NCI-H82 (cell line): ENCODE measurements at places on chromosomes 5 and 9.
A peak's percentile ranks its signal among the peaks of the same experiment; 100 is the strongest.

- no peak for DNase-seq
Measured at GRCh38 chr5:123906698-123907295, 394.8 kb downstream of the CSNK1G3 start.

- DNase-seq: no peak
Measured at GRCh38 chr5:8341406-8341805, 472.5 kb downstream of the MTRR start.

DNA sequence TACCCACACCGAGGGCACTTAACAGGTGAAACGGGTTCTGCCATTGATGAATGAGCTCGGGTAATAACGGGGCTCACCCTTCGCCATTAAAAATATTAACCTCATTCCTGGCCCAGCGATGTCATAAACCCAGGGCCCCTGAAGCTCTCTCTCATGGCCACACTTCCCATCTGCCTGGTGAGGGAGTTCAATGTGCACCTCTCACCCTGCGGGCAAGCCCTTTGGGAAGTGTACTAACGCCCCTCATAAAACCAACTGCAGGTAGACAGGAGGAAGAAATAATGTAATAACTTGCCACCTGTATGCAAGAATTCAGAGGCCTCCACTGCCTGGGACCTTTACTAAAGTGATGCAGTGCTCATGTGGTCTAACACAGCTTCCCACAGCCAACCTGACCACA is 35.1 kb downstream of the SHB start:
- DNase-seq: no peak

DNA sequence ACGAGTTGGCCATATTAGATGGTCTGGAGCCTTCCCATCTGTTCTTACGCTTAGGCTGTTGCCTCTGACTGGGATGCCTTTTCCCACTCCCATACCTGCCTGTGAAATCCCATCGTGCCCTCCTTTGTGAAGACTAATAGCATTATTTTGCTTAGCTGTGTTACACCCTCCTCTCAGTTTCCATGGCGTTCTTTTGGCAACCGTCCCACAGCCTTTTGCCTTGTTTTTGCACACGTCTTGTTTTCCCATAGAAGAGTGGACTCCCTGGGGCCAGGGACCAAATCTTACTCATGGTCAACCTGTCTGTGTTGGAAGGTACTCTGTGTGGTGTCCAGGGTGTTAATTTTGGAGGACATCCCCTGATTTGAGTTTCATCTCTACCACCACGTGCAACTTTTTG is 242.1 kb downstream of the HSPA4 start:
- peak; percentile 47 for DNase-seq

DNA sequence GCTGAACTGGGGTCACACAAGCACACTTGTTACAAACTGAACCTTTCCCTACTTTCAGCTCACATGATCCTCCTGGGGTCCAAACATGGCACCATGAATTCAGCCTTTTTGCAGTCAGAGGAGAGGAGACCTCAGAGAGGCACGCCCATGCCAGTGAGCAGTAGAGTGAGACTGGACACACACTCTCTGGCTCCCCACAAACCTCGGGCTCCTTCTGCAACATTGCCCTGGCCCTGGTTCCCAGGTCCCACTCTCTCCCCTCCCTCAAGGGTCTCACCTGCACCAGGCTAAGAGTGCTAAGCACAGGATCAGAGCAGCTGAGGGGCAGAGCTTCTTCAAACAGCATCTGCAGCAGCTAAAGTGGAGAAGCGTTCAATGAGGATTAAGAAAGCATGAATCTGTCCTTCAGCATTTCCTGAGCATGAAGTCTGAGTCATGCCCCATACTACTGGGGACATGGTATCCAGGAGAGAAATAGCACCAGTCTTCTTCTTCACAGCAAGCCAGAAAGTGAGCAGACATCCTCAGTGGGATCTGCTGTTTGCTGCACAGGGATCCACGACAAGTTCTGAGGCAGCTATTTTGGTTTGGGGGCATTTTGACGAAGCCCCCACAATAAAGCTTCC is 27.2 kb downstream of the SLC35A4 start:
- peak; percentile 9 for DNase-seq

DNA sequence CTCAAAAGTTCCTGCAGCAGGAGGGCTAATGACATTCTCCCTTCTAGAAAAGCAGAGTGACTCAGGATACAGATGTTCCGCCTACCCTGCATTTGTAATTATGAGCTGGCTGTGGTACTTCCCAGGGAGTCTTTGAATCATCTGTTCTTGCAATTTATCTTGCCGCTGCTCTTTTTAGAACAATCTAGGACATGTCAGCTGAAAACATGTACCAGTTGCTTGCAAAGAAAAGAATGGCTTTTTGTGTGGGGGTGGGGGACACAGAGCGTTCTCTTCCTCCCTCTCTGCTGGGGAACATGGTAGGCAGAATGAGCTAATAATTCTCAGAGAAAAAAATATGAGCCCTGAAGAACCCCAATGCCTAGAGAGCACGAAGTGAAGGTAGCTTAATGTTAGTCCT is 51.7 kb upstream of the TUT7 start:
- no peak for DNase-seq

DNA sequence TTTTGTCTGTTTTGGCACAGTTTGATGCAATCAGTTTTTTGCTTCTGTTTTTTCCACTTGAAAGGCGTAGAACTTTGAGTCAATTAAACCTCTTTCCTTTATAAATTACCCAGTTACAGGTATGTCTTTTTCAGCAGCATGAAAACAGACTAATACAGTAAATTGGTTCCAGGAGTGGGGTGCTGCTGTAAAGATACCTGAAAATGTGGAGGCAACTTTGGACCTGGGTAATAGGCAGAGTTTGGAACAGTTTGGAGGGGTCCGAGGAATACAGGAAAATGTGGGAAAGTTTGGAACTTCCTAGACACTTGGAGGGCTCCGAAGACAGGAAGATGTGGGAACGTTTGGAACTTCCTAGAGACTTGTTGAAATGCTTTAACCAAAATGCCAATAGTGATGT is 2022.2 kb downstream of the MAT2B start:
- no peak for DNase-seq

DNA sequence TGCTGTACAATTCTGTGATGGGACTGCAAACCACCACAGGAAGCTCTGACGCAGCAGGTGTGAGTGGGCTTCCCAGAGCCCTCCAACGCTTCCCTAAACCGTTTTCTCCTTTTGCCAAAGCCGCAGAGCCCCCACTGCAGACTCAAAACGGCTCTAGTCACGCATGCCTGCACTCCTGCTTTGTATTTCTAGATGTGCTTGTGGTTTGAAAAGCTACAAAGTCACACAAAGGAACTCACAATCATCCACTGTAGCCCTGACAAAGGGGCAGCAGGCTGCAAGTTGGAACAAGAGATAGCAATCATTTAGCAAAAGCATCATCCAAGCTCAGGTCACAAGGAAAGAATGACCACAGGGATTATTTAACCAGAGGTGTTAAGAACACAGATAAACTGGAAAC is 79.3 kb downstream of the PTPN3 start:
- DNase-seq: no peak

DNA sequence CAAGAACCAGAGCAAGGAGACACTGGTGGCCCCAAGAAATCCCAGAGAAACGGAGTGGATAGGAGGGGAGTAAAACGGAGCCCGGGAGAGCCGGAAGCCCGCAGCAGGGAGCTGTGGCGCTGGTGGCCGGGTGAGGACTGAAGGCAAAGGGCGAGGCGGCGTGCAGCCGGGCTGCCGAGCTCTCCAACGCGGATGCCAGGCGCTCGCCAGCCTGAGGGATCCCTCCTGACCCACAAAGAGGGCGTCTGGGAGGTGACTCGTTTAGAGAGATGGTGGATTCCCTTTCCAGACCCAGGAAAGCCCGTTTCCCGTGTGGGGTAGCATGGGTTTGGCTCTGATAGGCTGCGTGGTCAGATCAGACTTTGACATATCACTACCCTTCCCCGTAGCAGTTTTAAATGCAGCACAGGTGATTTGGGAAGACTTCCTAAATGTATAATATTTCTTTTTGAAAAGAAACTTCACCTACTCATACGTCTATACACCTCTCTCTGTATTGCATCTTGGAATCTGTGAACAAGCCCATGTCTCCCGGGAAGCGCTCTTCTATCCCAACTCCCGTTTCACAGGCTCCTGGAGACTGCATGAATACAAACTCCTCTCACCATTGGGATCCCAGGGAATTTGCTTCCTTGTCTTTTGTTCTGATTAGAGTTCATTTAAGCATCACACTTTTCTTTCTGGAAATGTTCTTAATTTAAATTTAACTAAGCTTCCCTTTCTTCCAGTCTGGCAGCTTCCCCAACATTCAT is 158.1 kb downstream of the C9orf152 start:
- peak; percentile 3 for DNase-seq

DNA sequence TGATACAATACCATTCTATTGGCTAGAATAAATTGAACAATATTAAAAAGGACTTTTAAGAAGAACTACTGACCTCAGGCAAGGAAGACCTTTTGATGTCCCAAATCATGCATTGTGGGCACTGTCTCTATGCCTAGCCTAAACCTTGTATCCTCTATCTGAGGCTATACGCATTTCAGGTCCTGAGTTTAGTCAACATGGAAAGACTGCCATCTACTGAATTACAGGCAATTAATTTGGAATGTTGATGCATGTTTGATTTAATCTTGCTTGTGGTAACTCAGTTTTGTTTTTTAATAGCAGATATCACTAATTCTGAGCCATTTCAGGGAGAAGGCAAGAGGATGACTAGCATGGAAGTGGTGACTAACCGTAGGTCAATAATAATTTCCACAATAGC is 585.3 kb upstream of the CCNG1 start:
- DNase-seq: no peak

DNA sequence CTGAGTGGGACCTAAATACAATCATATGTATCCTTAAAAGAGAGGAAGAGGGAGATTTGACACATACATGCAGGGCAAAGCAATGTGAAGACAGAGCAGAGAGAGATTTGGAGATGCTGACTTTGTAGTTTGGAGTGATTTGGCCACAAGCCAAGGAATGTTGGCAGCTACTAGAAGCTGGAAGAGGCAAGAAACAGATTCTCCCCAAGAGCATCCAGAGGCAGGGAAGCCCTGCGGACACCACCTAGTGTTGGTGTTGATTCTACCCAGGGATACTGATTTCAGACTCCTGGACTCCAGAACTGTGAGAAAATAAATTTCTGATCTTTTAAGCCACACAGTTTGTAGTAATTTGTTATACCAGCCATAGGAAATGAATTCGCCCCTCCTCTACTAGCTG is 64.9 kb upstream of the OSMR start:
- peak; percentile 2 for DNase-seq

DNA sequence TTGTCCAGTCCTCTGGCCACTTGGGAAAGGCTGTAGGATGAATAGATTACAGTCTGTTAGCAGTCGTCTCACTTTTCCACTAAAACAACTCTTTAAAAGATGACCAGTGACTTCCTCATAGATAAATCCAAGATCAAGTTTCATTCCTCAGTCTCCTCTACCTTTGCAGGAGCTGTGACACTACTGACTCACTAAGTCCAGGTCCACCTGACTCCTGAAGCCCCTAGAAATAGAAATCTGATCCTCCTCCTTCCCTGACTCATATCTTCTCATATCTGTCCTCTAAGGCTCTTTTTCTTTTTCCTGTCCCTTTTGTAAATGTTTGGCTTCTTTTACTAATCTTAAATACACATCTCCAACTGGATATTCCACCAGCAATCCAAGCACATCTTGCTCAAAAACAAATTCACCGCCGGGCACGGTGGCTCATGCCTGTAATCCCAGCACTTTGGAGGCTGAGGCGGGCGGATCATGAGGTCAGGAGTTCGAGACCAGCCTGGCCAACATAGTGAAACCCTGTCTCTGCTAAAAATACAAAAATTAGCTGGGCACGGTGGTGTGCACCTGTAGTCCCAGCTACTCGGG is 2.6 kb downstream of the CCDC125 start:
- no peak for DNase-seq

GRCh38 chr5:26889815-26890214 is 148.6 kb downstream of the CDH9 start:
- peak; percentile 22 for DNase-seq

DNA sequence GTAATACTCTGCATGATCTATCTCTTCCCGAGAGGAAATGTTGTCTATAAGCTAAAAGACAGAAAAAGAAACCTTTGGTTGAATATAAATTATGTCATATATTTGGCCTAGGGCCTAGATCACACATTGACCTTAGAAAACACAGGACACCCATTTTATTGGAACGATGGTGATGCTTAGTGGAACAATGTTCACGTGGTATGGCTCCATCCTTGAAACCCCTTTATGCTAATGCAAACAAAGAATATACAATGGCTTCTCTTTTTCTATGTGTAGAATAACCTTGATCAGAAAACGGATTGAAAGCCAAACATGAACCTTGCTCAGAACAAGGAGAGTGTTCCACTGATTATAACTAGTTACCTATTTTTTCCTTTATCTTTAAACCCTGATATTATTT is 24.5 kb downstream of the MRPS27 start:
- DNase-seq: no peak

- no peak for DNase-seq
Measured at GRCh38 chr5:148186248-148187003, 16.4 kb upstream of the SPINK6 start.

DNA sequence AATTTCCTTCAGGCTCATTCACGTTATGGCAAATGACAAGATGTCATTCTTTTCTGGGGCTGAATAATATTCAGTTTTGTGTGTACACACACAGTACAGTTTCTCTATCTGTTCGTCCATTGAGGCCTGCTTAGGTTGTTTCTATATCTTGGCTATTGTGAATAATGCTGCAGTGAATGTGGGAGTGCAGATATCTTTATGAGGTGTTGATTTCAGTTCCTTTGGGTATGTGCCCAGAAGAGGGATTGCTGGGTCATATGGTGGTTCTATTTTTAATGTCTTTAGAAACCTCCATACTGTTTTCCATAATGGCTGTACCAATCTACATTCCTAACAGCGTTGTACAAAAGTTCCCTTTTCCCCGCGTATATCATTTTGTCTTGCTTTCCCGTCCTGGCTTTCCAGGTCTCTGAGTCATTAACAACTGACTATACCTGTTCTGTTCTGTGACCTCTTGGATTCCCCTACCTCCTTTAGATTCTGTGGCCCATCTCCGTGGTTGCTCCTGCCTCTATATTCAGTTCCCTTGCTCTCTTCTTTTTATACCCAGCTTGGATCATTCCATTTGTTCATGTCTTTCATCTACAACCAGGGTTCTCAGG is 6.8 kb downstream of the SNX30 start:
- DNase-seq: no peak

- no peak for DNase-seq
Measured at GRCh38 chr5:58793888-58794657, 211.2 kb downstream of the RAB3C start.

GRCh38 chr5:139803978-139804377 is 8.4 kb downstream of the PSD2 start:
- no peak for DNase-seq

GRCh38 chr5:103434057-103434456 is 128.5 kb downstream of the NUDT12 start:
- DNase-seq: peak; percentile 13

- DNase-seq: peak; percentile 6
Measured at GRCh38 chr5:126354858-126355731, 68.1 kb upstream of the GRAMD2B start.
